ENCODE measurements at places on chromosomes 13 and 19.
A peak's percentile ranks its signal among the peaks of the same experiment; 100 is the strongest.

DNA sequence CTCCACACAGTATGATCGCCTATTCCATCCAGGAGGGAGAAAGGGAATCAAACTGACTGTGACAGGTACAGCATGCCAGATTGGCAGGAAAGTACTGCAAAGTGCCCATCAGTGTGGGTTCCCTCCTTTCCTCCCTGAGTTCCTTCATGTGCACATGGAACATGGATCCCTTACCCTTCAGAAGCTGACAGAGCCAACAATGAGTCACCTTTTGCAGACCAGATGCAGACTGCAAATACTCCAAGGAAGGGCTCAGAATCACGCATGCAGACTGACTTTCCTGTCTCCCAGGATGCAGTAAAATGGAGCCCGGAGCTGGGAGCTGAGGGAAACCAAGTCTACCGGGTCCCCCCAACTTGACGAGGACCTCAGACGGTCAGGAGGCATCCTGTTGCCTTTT is 41.8 kb downstream of the SACS start:
- H3K27ac ChIP-seq, result peak overlapping the region; percentile 7
- H3K36me3 ChIP-seq, result no peaks in the 10 kb centered on the region
- DNase-seq, result peak; percentile 54

GRCh38 chr19:39411832-39412099 is 703 bp upstream of the PLEKHG2 start:
- peak; percentile 74 for DNase-seq
- peak overlapping the region; percentile 97 for H3K27ac ChIP-seq

- H3K27ac ChIP-seq, result no peak overlapping the region
- no peaks in the 10 kb centered on the region for H3K36me3 ChIP-seq
- no peaks in the 10 kb centered on the region for H3K27me3 ChIP-seq
- peak overlapping the region; percentile 70 for H3K4me3 ChIP-seq
- no peak for DNase-seq
Measured at GRCh38 chr19:4062419-4063368, 4.0 kb downstream of the ZBTB7A start.

DNA sequence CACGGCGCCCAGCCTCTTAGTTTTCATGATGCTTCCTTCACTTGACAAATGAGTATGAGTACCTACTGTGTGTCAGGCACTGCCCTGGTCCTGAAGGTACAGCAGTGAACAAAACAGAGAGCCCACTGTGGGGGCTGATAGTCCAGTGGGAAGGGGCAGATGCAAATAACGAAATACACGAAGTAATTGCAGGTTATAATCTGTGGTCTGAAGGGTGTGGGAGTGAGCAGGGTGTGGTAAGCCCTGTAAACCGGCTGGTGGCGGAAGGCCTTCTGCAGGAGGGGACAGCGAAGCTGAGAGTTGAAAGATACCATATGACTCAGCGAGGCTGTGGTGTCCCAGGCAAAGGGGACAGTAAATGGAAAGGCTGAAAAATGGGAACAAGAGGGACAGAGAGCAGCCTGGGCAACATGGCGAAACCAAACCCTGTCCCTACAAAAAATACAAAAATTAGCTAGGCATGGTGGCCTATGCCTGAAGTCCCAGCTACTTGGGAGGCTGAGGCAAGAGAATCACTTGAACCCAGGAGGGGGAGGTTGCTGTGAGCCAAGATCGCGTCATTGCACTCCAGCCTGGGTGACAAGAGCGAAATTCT is 60.5 kb downstream of the MAP4K1 start:
- no peak overlapping the region for H3K4me3 ChIP-seq
- H3K36me3 ChIP-seq, result no peaks in the 10 kb centered on the region
- no peak overlapping the region for H3K27ac ChIP-seq
- H3K4me1 ChIP-seq, result no peaks in the 10 kb centered on the region
- no peak for DNase-seq

GRCh38 chr13:21846605-21847004 is 175.7 kb downstream of the FGF9 start:
- H3K36me3 ChIP-seq, result no peaks in the 10 kb centered on the region
- no peak overlapping the region for H3K27ac ChIP-seq
- no peak for DNase-seq

GRCh38 chr13:68076046-68076445 is 845.9 kb upstream of the PCDH9 start:
- no peak overlapping the region for H3K27ac ChIP-seq
- H3K4me1 ChIP-seq, result no peaks in the 10 kb centered on the region
- no peaks in the 10 kb centered on the region for H3K27me3 ChIP-seq

- no peak for DNase-seq
- no peaks in the 10 kb centered on the region for H3K27me3 ChIP-seq
- peaks cover 24% of the 10 kb centered on the region for H3K36me3 ChIP-seq
- H3K4me1 ChIP-seq, result peaks cover 31% of the 10 kb centered on the region
Measured at GRCh38 chr19:14512406-14512961, 5.7 kb downstream of the DNAJB1 start.

GRCh38 chr13:109782823-109783431 is 3.5 kb downstream of the IRS2 start:
- no peaks in the 10 kb centered on the region for H3K36me3 ChIP-seq
- no peaks in the 10 kb centered on the region for H3K27me3 ChIP-seq
- DNase-seq, result no peak

DNA sequence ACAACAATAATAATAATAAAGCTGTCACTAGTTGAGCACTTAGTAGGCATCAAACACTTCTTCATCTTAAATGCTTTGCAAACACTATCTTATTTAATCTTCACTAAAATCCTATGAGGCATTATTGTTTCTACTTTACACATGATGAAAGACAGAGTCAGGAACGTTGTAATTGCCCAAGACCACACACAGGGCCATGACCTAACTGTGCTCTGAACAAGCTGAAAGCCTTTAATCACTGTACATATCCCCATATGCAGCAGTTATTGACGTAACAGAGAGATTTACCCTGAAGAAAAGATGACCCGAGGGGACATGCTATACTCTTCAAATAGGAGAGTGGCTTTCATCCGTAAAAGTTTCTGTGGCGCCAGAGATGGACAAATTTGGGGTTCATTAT is 53.0 kb downstream of the SACS start:
- no peaks in the 10 kb centered on the region for H3K36me3 ChIP-seq
- no peak overlapping the region for H3K27ac ChIP-seq
- peaks cover 67% of the 10 kb centered on the region for H3K4me1 ChIP-seq
- no peaks in the 10 kb centered on the region for H3K27me3 ChIP-seq
- DNase-seq, result no peak
- no peak overlapping the region for H3K4me3 ChIP-seq

GRCh38 chr13:80363890-80364503 is 23.1 kb upstream of the SPRY2 start:
- H3K4me1 ChIP-seq, result no peaks in the 10 kb centered on the region
- DNase-seq, result no peak
- H3K4me3 ChIP-seq, result no peak overlapping the region
- H3K27me3 ChIP-seq, result no peaks in the 10 kb centered on the region
- H3K36me3 ChIP-seq, result no peaks in the 10 kb centered on the region

DNA sequence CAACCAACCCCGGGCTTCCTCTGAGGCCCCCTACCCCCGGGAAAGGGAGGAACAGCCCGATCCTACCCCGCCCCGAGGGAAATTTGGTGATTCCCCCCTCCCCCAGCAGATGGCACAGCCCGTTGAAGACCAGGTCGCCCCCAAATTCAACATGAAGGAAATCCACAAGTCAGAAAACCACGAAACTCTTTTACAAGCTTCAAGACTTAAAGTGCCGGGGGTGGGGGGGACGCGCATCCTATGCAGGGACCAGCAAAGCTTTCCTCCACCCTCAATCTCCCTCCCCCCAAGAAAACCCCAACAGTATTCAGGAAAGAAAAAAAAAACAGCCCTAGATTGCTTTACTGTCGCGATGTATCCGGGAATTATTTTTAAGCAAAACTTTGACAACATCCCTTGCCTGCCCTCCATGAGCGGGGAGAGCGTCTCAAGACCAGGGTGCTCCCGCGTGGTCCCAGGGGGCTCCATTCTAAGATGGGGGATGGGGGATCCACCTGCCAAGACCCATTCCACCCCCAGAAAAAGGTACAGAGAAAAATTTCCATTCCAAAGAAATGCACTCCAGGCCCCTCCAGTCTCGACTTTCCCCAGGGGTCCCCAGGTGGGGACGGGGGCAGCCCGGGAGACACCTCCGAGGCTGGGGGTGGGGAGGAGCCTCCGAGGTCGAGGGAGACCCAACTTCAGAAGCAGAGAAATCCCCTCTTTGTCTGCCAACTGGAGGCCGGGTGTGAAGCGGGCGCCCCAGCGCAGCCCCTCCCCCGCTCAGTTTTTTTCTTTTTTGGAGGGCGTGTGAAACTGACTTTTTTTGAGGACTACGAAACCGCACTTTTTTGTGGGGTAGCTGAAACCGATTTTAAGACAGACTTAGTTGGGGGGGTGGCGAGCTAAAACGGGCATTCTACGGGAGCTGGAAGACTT is 1.5 kb downstream of the TCF3 start:
- H3K4me1 ChIP-seq, result peaks cover 3% of the 10 kb centered on the region
- no peaks in the 10 kb centered on the region for H3K36me3 ChIP-seq
- no peak for DNase-seq

Measured in astrocyte (in vitro differentiated cells and primary cell).